BJ (cell line): ENCODE measurements at places on chromosomes 7 and 10.

DNA sequence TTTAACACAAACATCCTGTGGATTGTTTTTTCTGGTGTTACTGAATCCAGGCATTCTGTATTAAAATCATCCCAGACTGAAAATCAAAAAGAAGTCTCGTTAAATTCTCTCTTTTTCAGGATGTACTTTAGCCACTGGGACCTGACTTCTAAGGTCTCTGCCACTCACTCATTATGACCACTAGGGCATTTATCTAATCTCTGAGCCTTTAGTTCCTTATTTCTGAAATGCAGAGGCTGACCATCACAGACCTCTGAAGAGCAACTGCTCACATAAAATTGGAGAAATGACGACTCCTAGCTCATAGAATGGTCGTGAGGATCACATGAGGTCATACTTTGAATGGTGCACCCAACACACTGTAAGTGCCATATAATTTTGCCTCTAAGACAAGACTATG, 63.2 kb downstream of the KCNMA1 start:
- no peak for DNase-seq

DNA sequence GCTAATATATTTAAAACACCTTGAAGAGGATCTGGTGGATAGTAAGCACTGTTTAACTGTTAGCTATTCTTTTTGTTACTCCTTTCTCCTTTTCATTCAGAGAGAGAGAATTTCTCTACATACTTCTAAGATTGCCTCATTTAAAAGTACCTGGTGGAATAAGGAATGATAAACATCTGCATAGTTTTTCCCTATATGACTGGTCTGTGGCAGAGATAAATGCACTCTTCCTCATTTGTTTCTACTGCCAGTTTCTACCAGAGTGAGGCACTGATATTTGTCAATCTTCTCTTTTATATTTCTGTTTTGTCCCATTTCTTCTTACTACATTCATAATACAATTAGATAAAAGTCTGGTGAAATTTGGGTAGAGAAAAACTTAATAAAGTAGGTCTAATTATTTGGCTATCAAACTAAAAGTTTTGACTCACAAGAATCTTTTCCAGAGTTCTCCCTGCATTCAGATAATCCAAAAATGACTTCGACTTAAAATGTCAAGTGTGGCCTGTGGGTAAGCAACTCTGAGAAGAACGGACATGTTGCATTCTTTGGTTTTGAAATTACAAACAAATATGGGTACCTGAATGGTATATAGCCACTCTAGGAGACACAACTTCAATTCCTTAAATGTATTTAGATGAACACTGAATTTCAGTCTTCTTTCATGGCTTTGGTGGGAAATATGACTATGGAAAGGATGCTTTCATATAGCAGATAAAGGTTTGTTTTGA, 38.8 kb downstream of the RNLS start:
- no peak for DNase-seq

DNA sequence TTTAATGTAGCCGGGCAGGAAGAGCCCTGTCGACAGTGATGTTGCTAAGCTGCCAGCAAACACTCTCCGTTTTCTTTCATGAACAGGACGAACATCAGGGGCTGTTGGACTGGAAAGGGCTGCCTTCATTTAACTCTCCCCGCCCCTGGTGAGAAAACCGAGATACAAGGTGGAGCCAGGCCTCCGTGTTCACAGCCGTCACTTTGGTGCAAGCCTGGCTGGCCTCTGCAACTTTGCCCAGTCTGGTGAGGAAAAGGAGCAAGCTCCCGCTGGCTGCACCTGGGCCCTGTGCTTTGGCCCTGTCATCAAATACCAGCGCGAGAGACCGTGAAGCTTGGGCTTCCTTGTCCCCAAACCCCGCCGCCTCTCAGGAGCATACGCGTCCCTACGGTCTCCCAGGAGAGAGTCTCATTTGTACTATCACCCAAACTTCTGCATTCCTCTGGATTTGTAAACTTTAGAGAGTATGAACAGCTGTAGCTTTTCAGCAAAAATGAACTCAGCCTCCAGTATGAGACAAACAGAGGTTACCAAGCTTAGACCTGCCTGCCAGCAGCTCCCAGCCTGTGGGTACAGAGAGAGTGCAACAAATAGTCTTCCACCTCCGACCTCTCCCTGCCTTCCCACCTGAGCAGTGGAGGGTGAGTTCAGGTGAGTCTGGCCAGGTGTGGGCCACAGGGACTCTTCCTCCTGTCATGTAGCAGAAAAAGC, 445.3 kb upstream of the MGMT start:
- no peak for DNase-seq

- no peak for DNase-seq
These were observed 296.8 kb upstream of the SHH start for GRCh38 chr7:156109076-156109475.

DNA sequence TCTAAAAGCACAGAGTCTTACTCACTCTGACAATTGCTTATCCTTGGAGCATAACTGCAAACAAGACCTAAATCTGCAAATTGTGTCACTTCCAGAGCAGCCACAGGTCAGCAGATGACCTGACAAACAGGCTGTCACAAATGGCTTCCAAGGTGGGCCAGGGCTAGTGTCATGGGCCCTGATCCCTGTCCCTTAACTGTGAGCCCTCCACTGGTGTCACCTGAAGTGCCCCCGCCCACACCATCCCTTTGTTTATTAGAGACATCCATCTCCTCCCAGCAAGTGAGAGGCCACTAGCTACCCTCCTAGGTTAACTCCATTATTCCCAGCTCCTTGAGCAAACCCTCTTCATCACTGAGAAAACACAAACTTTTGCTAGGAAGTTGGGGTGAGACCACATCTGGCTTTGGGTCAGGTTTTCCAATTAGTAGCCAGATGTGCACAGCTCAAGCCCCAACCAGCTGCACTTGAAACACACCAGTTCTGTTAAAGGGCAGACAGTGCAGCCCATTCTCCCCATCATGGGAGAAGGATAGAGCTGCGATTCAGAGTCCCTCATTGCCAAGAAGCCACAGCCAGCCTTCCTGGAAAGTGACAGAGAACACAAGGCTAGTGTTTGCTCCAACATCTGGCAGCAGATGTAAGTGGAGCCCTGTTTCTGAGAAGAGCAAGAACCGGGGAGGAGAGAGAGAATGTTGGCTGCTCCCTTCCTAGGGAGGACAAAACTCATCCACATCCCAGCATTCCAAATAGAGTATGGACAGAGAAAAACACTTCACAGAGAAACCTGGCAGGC, 75.7 kb upstream of the NANOS1 start:
- no peak for DNase-seq

GRCh38 chr7:27615420-27616185, 47.1 kb downstream of the HIBADH start:
- DNase-seq = no peak
